ENCODE measurements at places on chromosomes 5 and 9.

- DNase-seq: no peak
Measured at GRCh38 chr5:120207129-120207528, 257.0 kb upstream of the PRR16 start.

GRCh38 chr5:168365581-168366081 lies 74.2 kb downstream of the WWC1 start:
- DNase-seq: no peak

DNA sequence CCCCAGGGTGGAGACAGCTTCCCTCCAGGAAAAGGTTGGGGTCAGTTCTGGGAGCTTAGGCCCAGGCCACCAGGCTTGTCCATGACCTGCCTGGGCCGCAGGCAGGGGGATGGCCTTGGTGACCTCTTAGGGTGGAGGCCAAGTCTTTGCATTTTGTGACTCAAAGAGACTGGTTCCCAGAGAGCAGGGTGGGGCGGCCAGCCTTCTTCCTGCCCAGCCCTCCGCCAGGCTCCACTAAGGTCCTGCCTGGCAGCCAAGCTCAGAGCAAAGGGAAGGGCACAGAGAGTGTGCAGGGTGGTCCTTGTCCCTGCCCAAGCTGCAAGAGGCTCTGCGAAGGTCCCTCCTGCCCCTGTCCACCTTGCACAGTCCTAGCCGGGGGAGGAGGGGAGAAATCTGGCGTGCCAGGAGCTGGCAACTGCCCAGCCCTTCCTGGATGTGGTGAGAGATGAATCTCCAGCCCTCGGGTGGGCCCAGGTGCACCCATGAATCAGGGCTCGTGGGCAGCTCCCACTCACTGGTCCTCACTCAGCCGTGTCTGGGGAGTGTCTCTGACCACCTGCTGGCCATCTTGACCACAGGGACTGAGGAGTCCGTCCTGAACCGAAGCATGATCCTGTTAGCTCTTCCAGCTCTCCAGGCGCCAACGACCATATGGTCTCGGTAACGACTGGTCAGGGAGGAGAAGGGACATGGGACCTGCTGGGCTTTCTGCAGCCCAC lies 2.3 kb upstream of the PTGDS start:
- DNase-seq: no peak

GRCh38 chr5:161283296-161283695 lies 263.2 kb downstream of the GABRB2 start:
- no peak for DNase-seq

DNA sequence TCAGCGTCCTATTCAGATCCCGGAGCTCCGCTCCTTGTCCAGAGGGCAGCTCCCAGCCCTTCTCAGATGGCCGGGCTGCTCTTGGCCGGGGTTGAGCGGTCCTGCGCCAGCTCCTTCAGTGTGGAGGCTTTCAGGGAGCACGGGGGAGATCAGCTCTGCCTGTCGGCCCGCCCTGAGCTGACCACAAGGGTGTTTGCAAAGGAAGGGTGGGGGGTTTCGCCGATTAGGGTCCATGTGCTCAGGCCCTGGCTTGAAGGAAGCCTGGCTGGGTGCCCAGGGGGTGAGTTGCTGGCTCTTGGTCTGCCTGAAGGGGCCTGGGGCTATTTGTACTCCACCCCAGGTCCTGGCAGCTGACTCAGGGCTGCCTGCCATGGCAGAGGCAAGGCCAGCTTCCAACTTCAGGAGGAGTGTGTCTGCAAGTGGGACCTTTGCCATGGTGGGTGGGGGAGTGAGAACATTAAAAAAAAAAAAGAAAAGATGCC lies 250.1 kb upstream of the KLF4 start:
- no peak for DNase-seq

DNA sequence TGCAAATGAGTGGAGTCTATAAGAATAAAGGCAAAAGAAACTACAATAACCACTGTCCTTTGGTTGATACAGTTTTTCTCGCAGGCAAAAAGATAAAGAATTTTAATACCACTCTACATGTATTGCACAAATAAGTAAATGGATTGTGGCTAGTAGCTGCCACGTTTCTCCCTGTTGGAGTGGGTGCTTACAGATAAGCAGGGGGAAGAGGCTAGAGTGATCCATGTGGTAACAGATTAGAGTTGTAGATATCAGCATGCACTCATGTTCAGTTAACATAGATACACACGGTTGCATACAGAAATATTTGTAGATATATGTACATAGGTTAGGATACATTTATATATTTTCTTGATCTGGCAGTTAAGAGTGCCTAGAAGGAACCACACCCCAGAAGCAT lies 179.5 kb downstream of the ARHGEF28 start:
- no peak for DNase-seq

DNA sequence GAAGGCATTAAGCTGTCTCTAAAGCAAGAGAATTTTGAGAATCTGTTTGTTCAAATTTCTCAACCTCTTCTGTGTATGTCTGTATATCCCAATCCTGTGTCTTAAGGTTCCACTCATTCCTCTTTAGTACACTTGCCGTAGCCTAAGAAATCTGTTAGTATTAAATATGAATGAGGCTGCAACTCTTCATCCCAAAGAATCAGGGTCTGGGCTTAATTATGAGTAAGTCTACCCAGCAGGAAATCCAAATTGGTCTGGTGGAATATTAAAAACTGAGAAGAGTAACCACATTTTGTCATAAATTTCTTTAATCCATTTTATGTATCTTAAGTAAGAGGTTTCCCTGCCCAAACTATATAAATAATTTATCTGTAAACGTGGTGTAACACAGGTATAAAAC lies 1171.2 kb downstream of the CDH12 start:
- DNase-seq: no peak

DNA sequence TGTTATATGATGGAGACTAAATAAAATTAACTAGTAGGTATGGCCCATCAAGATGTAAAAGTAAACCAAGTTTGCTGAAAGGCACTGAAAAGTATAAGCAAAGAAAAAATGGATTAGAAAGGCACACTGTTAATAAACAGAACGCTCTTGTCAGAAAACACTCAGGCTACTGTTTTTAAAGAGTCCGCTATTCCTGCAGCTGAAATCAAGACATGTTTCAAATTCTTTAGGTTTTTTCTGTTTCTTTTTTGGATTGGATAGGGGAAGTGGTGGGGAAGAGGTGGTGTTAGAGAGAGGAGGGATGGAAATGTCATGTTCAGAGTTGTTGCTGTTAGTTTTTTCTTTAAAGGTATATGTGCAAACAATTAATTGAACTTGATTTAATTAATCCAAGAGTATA lies 17.5 kb downstream of the OSTF1 start:
- peak; percentile 81 for DNase-seq

- no peak for DNase-seq
Measured at GRCh38 chr9:77161966-77162365, 15.4 kb upstream of the VPS13A start.

DNA sequence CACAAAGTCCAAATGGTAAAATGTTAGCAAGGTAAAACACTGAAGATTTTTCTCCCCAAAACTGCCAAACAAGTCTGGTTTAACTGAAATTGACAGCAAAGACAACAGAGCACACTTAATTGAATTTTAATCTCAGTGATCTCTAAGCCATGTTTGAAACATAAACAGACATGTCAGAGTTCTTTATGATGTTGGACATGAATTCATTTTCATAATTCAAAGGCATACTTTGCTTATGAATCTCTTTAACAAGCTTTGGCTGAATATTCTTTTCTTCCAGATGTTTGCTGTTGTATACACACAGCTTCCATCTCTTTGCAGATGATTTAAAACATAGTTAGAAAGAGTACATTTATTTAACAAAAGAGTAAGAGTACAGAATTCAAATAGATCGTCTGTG lies 509.1 kb downstream of the RAB3C start:
- no peak for DNase-seq

GRCh38 chr9:135701959-135702721 lies at the start of gene KCNT1:
Gene KCNT1 (plus strand): TSS chr9:135702185. CDS start chr9:135702259, 74 bp downstream.
- DNase-seq: peak; percentile 24

DNA sequence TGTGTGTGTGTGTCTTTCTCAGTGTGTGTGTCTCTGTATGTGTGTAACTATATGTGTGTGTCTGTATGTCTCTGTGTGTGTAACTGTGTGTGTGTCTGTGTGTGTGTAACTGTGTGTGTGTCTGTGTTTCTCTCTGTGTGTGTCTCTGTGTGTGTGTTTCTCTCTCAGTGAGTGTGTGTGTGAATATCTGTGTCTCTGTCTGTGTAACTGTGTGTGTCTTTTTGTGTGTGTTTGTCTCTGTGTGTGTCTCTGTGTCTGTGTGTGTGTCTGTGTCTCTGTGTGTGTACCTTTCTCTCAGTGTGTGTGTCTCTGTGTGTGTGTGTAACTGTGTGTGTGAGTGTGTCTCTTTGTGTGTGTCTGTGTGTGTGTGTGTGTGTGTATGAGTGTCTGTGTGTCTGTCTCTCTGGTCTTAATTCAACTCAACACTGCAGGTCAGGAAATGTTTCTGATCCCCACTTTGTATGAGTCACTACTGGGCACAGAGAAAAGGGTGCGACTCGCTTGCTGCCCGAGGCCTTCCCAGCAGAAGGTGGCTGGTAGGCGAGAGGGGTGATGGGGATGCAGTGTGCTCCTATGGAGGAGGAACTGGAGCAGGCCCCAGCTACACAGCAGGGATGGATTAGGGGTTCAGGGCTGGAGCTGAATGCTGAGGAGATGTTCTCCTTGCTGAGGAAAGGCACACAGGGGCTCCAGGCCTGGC lies 52.1 kb downstream of the NSG2 start:
- no peak for DNase-seq

DNA sequence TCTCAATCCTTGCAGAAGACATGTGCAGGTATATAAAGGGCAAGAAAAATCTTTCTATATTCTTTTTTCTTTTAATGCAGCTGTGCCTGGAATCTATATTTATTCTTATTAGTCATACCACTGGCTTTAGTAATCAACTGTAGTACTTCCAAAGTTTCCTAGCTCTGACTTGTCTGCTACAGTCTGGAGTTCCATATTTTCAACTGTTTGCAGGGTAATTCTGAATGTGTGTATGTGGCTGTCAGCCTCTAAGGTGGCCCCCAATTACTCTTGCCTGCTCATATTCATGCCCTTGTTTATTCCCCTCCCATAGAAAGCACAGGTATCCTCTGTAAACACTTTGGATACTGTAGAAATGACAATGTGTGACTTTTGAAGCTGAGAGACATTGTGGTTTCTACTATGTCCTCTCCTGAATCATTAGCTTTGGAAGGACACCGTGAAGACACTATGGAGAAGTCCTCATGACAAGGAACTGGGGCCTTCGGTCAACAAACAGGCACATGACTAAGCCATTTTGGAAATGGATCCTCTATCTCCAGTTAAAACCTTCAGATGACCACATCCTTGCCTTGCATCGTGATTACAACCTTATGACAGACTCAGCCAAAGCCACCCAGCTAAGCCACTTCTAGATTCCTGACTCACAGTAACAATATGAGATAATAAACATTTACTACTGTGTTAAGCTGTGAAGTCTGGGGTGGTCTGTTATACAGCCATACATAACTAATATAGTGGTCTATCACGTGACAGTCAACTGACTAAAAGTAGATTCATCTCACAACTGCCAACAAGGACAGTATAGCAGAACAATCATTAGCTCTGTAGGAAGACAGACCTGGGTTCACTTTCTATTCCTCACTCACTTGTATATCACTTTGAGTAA lies 49.5 kb upstream of the SUSD1 start:
- no peak for DNase-seq

GRCh38 chr9:136057236-136058081 lies 37.6 kb downstream of the NACC2 start:
- DNase-seq: no peak

DNA sequence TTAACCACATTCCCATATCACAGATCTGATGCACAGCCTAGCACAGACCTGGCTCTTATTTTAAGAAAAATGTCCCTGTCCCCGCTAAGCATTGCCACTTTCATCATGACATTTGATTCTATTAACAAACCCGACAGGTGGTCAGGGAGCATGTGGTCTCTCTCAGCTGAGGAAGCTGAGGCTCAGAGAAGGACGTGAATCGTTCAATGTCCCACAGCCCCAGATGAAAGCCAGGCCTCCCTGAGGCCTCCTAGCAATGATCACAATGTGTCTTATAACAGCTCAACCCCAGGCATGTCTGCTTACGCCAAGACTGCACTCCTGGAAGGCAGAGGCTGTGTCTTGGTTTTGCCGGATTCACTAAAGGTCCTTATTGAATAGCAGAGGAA lies 10.4 kb upstream of the CRB2 start:
- no peak for DNase-seq

- no peak for DNase-seq
Measured at GRCh38 chr5:4383518-4384198, 756.5 kb upstream of the ADAMTS16 start.

- DNase-seq: no peak
Measured at GRCh38 chr5:98292496-98292895, 481.0 kb upstream of the RGMB start.

- DNase-seq: no peak
Measured at GRCh38 chr5:151620461-151620840, 29.3 kb upstream of the FAT2 start.

GRCh38 chr9:134662143-134662876 lies 20.7 kb downstream of the COL5A1 start:
- DNase-seq: no peak

- no peak for DNase-seq
Measured at GRCh38 chr5:74594137-74595040, 46.1 kb downstream of the ENC1 start.

DNA sequence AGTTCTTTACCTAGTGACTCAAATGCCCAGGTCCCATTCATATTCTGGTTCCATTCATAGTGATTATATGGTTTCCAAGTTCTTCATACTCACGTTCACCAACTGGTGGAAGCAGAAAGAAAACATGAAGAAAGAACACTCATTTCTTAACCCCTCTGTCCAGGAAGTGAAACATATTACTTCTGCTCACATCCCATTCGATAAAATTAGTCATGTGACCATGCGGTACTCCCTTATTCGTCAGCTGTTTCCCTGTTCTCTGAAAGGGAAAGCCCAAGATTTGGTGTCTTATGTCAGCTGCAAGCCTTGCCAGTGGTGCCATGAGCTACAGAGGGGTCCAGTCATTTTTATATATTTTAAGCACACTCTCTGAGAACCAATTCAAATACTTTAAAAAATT lies 387.0 kb upstream of the DMAC1 start:
- DNase-seq: no peak

- no peak for DNase-seq
Measured at GRCh38 chr5:33604503-33604902, 163.7 kb downstream of the TARS1 start.

DNA sequence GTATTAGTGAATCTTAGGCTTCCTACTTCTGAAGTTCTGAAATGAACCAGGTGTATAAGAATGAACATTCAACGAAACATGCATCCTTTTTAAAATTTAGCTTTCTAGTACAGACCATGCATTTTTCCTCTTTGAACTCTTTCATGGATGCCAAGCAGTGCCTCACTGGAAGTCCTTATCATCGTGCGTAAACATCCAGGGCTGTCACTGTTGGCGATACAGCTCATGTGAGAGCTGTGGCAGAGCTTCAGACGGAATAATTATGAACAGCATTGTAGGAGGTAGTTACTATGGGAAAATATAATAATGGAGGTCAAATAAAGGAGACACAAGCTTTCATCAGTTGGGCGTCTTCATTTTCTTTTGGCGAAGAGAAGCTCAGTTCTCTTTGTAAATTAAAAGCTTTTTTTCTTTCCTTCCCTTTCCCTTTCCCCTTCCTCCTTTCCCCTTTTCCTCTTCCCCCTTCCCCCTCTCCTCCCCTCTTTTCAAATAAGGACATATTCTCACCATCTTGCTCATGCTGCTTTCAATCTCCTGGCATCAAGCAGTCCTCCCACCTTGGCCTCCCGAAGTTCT lies 167.3 kb downstream of the KDM4C start:
- DNase-seq: no peak

GRCh38 chr5:139417214-139417613 lies 13.3 kb upstream of the SPATA24 start:
- DNase-seq: no peak

Measured in foreskin melanocyte (primary cell).